ENCODE measurements at places on chromosomes 6 and 20.

DNA sequence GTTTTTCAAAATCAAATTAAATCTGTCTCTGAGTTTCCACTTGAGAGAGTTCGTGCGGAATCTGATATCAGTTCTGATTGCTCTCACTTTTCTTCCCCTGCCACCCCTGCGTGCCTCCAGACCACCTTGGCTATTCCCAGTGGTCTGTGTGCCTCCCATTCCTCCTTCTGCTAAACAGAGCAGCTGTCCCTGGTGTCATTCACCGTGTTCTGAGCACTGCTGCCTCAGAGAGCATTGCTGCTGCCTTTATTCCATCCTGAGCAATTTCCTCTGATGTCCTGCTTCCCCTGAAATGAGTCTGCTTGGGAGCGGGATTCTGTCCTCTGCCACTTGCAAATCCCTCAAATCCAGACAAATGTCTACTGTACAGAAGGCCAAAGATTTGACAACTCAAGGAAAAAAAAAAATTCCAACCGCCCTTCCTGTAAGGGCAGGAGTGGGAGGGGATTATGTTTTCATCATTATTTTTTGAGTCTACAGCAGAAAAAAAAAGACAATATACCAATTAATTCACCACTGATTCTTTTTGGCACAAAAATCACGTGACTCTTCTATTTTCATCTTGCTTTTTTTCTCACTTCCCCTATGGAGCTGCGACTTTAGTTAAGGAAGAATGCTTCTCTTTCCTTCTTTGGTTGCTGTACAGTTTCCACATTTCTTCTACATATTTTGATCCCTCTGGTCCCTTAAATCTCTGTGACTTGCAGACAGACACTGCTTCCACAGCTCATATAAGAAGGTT, 833.0 kb downstream of the EPHA7 start:
- DNase-seq, result no peak

- DNase-seq, result peak; percentile 77
Measured at GRCh38 chr20:63536997-63537524, at the start of gene PTK6. TSS of gene PTK6 (minus strand) at chr20:63537376. CDS start at chr20:63537314, 62 bp downstream.

GRCh38 chr20:38126146-38126921, 38.7 kb downstream of the TGM2 start:
- no peak for DNase-seq

GRCh38 chr20:38112261-38112929, 52.7 kb downstream of the TGM2 start:
- no peak for DNase-seq

- DNase-seq, result peak; percentile 53
Measured at GRCh38 chr6:145633981-145634627, 101.2 kb downstream of the EPM2A start.

- DNase-seq, result no peak
Measured at GRCh38 chr6:27838945-27839625, 73.1 kb downstream of the OR2B2 start.

DNA sequence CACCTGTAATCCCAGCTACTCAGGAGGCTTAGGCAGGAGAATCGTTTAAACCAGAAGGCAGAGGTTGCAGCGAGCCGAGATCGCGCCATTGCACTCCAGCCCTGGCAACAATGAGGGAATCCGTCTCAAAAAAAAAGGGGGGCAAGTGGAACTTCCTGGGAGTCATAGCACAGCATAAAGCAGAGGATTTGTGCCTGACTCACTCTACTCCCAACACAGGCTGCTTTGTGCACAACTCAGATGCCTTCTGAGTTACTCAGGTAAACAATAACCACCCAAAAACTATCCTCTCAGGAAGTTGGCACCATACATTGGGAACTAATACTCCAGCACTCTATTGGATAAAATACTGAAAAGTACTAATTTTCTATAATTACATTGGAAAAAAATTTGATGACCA, 2.5 kb upstream of the TMEM244 start:
- DNase-seq, result no peak

DNA sequence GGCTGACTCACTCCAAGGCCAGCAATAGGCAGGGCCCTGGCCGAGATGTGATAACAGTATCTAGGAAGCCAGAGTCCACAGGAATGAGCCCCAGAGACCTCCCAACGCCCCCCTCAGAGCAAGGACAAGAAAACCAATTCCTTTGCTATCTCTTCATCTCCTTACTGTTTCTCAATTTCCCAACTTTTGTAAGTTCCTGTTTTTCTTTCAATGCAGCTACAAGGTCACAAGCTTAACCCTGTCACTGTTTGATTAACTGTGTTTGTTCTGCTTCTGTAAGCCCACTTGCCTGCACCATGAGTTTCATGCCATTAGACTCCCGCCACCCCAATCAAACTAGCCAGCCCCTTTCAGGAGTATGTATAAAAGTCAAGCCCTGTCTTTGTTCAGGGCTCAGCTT, 3.5 kb downstream of the FKBP1C start:
- DNase-seq, result no peak

DNA sequence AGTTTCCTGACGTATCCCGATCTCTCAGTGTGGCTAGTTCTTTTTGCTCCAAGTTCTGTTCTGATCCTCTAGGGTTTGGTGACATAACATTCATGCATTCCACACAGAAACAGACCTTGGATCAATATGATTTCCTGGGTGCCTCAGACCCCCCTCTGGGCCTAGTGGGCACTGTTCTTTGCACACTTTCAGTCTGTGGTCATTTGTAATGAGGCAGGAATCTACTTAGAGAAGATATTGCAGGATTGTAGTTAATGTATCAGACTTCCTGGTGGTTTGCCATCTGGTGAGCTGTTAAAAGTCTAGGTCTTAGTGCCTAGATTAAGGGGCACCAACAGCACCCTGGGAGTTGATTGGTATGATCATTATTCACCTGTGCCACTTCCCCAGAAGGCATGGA, 7.5 kb downstream of the BEND6 start:
- no peak for DNase-seq

GRCh38 chr6:138596591-138596990, 97.3 kb upstream of the NHSL1 start:
- DNase-seq, result no peak

GRCh38 chr6:122116119-122116834, 283.2 kb upstream of the HSF2 start:
- no peak for DNase-seq

DNA sequence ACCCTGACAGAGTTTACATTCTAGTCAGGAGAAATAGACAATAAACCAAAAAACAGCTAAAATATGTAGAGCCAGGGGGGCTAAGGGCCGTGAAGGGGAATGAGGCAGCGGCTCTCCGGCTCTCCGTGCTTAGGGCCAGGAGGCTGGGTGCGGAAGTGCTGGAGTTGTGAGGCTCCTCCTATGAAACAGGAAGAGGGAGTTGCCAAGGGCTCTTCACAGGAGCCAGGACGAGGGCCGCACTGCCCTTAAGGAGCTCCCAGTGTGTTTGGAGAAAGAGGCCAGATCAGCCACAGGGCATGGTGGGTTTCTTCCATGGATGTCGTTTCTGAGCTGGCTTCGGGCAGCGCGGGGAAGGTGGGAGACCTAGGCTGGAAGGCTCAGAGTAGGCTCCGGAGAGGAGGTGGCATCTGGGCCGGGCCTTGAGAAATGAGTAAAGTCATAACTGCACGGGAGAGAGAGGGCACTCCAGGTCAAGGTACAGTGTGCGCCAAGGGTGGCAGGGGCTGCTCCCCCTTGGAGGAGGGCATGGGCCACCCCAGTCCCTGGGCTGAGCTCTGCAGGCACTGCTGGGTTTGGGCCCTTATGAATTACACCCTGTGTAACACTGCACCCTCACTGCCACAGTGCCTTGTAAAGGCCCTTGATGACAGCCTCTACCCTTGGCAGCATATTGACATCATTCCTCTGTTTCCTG, 20.8 kb upstream of the MLN start:
- no peak for DNase-seq

- no peak for DNase-seq
Measured at GRCh38 chr6:150333585-150333941, 35.2 kb upstream of the IYD start.

GRCh38 chr6:136980070-136980469, 58.0 kb downstream of the SLC35D3 start:
- DNase-seq, result no peak

DNA sequence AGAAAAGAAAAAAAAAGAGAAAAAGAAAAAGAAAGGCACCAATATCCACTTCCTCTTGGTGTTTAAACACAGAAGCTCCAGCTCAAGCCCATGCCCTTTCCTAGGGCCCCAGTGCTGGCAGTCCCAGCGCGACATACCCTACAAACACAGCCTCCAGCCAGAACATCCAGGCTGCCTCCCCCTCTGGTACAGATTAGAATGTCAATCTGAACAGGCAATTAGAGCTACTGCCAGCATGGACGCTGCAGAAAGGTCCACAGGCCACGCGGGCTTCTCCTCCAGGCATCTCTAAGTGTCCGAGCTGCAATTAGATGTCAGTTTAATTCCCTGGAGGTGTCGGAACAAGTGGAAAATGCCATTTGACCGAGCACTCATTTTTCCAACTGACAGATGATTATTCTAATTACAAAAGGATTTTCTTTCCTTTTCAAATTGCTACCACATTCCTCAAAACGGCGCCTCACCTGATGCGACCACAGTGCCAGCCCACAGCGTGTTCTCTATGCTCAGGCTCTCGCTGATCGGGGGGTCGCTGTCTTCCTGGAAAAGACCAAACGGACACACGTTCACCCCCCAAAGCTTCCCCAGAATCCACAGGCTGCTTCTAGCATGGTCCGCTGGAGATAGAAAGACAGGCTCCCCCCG, 79.5 kb downstream of the ATP9A start:
- no peak for DNase-seq

DNA sequence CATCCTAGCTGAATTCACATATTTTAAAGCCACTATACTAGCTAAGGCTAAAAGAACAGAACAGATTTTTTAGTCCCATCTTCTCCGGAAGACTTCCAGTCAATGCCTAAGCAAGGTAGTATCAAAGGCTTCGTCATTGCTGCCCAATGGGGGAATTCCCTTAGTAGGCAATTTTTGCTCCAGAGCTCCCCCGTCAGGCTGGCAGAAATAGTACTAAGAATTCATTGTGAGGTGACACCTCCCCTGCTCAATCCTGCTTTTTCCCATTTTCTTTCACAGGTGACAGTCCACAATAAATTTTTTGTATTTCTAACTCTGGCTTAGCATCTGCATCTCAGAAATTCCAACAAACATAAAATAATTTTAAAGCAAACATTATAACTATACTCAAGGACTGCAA, 52.8 kb upstream of the SRSF6 start:
- peak; percentile 26 for DNase-seq

DNA sequence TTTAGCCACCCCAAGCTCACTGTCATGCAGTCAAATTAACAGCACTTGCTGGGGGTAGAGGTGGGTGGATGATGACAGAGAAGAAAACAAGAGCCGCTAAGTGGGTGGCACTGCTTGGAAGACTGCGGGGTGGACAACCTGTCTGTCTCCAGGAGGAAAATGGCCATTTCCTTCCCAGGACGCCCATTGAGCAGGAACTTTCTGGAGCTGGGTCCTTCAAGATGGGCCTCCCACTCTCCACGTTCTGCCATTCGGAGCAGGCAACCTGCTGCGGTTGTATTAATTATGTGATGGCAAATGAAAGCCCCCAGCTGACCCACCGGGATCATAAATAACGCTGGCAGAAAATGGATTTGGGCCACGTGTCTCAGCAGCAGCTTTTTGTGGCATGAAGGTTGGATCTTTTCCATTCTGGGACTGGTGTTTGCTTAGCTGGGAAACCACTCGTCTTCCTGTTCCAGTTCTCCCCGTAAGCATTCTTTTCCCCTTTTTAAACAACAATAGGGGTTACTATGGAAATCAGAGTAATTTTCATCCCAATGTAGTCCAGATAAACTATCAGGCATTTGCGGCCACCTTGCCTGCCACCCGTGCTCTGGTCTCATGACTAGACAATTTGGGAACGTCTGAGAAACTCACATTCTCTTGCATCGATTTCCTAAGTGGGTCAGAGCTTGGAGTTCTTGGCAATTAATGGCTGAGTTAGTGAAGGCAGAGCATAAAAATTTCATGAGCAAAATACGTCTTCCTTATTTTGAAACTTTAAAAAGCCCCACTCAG, 215.5 kb downstream of the ANKRD60 start:
- no peak for DNase-seq

DNA sequence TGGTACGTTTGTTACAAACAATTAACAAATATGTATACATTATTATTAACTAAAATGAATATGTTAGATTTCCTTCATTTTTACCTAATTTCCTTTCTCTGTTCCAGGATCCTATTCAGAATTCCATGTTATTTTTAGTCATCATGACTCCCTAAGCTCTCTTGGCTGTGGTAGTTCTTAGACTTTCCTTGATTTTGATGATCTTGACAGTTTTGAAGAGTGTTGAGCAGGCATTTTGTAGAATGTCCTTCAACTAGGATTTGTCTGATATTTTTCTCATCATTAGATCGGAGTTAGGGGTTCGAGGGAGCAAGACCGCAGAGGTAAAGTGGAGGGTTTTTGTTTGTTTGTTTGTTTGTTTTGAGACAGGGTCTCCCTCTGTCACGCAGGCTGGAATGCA, 44.3 kb upstream of the ZNF184 start:
- DNase-seq, result no peak

- no peak for DNase-seq
Measured at GRCh38 chr6:30061858-30062458, 893 bp downstream of the POLR1H start.

DNA sequence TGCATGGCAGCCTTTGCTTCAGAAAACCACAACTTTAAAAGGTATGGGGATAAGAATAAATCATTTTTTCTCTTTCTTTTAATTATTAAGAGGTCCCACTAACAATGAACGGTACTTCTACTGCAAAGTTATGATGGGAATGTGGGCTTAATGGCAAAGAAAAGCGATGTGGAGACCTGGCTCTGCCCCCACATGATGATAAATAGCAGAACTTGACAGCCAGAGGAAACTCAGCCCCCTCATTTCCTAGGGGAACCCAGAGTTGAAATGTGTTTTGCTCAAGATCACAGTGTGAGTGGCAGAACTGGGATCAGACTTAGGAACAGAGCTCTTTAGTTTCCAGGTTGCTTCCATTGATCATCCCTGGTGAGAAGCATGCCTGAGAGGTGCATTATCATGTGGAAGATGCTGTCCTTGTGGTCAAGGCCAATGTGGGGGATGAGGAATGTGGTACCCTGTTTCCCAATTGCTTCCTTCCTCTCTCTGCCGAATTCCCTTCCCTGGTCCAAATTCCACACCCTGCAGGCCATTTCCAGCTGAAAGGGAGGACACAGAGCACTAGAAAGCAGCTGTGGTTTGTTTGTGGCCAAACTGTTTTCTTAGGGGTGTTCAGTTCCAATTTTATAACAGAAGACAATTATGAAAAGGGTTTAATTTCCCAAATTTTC, 66.0 kb downstream of the BACH2 start:
- DNase-seq, result no peak

- no peak for DNase-seq
Measured at GRCh38 chr6:124887872-124888580, 74.2 kb upstream of the RNF217 start.

GRCh38 chr20:53922901-53923314, 147.5 kb downstream of the BCAS1 start:
- DNase-seq, result no peak

DNA sequence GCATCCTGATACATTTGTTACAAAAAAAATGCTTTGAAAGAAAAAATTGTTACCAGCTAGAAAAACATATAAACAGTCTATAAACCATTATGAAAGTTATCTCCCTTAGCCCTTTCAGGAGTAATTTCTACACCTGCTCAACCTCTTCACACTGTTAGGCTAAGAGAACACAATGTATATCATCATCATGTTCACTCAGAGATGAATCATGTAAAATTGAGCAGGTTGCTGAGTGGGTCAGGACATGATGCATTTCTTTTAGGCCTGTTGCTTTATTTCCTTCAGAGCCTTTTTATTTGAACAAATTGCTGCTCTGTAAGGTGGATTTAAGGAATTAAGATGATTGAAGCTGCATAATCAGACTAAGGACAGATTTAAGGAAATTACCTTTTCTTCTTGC, 531.3 kb upstream of the MAN1A1 start:
- no peak for DNase-seq
